ENCODE measurements at places on chromosomes 7 and 10. TPM values are rescaled to one million over a fixed set of nuclear protein-coding genes. Genes with fewer than 3 reads are reported as not detected.
A peak's percentile ranks its signal among the peaks of the same experiment; 100 is the strongest.

Gene MYL10
- not detected for polyA plus RNA-seq

Gene PCLO
- polyA plus RNA-seq: 10.8 TPM

Gene DRGX
- polyA plus RNA-seq: not detected

Gene ELAPOR2
- 8.9 TPM for polyA plus RNA-seq

Gene NFE2L3
- 23.8 TPM for polyA plus RNA-seq

Gene PPP1R3C
- 40.5 TPM for polyA plus RNA-seq

Gene RPS24
- 3,357 TPM for polyA plus RNA-seq

Gene TRIM74
- 1.9 TPM for polyA plus RNA-seq

Gene ADCY1
- polyA plus RNA-seq: 3.6 TPM

Gene DPP6
- polyA plus RNA-seq: 48.4 TPM

Gene NXPH1
- polyA plus RNA-seq: 0.21 TPM

GRCh38 chr7:149462101-149462520 lies 1.2 kb upstream of the ZNF777 start:
- DNase-seq: no peak

GRCh38 chr10:109996225-109996624 lies 11.6 kb upstream of the ADD3 start:
- no peak for DNase-seq

GRCh38 chr7:155670521-155670920 lies 26.1 kb downstream of the RBM33 start:
- DNase-seq: no peak

DNA sequence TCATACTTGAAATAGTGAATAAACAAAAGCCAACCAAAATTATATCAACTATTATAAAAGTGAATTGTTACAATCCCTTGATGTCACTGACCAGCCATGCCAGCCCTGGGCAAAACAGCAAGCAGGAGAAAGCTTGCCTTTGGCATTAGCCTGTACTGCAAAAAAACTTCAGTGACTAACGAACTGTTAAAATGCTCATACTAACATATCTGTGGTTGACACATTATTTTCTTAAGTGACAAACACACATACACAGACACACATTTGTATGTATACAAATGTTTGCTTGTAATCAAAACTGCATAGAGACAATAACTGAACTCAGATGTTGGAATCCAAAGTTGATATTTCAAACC lies 29.5 kb downstream of the CHCHD3 start:
- DNase-seq: no peak

DNA sequence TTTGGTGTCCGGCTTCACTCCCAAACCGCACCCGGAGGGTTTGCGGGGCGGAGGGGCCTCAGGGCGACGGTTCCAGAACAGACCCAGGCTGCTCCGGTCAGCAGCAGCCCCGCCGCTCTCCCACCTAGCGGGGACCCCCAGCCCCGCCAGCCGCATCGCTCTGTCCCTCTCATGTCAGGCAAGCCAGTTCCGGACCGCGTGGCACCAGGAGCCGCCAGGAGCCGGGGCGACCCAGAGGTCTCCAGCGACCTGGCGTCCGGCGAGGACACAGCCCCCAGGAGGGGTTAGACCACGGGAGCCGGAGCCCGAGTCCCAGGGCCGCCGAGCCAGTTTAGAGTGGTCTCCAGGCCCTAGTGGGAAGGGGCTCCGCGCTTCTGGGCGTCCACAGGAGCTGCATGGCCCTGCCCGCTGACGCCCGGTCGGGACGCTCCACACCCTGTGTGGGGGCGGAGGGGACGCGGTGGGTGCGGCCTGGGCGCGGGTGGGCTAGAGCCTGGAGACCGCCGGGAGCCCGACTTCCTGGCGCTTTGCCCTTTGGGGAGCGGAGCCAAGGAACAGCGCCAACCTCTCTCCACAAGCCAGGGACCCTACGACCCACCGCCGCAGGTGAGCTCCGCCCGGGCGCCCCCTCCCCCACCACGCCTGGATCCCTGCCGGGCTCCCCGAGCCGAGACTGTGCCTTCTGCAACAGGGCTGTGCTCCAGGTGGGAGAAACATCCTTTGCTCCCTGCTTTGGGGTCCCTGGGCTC lies 43.4 kb downstream of the ZNF117 start:
- DNase-seq: no peak

GRCh38 chr10:110794808-110795207 lies 76.9 kb upstream of the PDCD4 start:
- DNase-seq: no peak

- no peak for DNase-seq
Observed at GRCh38 chr10:54667136-54667535, 133.9 kb downstream of the PCDH15 start.

- no peak for DNase-seq
Observed at GRCh38 chr10:60135020-60135419, 228.7 kb upstream of the CCDC6 start.

- DNase-seq: no peak
Observed at GRCh38 chr10:78473006-78473405, 439.3 kb downstream of the RPS24 start.

DNA sequence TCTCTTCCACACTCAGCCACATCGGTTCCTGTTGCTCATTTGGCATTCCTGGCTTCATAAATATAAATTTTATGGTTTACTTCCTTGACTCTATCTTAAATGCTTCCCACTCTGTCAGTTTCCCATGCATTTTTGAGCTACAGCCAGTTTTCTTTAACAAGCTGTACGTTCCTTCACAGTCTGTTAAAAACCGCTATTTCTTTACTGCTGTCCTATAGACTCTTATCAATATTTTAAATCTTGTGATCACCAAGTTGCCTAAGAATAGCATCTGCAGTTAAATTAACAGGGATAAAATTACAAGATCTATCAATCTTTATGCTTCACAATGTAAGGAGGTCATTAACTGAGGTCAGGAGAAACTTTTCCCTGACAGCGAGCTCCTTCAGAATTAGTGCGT lies 103.1 kb upstream of the RHOBTB1 start:
- peak; percentile 47 for DNase-seq

DNA sequence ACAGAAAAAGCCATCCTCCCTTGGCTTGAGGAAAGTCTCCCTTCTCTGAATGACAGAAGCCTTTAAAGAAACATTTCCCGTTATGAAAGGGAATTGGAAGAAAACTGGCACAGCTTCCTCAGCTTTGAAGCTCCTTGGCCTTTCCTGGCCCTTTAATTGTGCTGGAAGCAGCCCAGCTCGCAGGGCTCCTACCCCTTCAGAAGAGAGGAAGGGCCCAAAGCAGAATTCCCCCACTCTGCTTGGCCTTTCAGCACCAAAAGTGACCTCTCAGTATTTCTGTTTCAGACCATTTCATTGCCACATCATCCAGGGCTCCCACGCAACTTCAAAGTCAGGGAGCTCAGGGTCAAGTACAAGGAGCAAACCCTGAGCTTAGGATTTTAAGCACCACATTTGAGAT lies 4.2 kb downstream of the AFAP1L2 start:
- no peak for DNase-seq

GRCh38 chr10:46222364-46222935 lies 64.3 kb upstream of the ANTXRL start:
- no peak for DNase-seq

GRCh38 chr7:121371367-121371766 lies 24.7 kb downstream of the FAM3C start:
- no peak for DNase-seq

GRCh38 chr7:157320608-157320980 lies 16.2 kb upstream of the DNAJB6 start:
- DNase-seq: no peak

DNA sequence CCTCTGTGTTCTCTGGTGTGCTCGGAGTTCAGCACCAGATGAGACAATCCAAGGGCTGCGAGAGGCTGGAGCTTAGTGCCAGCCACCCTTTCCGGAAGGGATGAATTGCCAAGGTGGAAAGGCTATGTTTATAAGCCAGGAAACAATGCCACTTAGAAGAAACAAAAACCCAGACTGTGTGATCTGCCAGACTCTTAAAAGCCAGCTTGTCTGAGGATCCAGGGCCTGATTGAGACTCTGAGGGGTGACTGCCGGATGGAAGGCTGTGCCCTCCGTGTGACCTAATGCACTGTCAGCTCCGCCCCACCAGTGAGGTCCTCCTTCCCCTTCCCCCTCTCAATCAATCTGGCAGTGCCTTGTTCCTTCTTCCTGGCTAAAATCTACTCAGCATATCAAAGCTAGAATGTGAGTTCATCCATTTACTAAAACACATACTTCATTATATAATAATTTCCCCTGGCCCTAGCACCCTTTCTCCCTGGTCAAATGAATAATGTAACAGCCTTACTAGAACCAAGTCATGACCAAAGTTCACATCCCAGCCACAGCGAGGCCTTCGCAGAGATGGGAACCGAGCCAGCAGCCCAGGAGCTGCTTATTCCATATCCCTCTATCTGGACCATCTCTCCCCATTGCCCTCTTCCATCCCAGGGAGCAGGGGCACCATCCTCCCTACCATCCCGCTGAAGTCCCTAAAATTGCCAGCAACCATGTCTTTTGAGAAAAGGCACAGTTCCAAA lies 25.5 kb downstream of the FAM107B start:
- DNase-seq: no peak

- DNase-seq: no peak
Observed at GRCh38 chr10:75736889-75737579, 305.6 kb downstream of the LRMDA start.

DNA sequence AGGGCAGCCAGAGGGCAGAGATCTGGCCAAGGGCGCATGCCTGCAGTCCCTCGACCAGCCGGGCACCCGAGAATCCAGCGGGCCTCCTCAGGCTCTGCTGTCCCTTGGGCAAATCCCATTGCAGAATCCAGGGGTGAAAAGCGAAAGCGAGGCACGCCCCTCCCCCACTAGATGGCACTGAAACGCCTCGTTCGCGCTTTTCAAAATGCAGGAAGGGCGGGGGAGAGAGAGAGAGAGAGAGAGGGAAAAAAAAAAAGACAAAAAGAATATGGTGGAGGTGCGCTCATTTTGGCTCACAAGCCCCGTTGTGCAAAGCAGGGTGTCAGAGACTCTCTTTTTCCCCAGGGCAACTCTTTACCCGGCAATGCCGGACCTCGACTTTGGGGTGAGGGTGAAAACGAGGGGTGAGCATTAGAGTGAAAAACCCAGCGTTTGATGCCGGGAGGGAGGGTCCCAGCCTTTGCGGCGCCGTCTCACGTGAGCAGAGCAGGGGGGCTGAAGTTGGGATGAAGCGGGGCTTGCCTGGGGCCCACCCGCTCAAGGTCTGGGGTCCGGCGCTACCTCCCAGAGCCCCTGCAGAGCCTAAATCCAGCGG lies 2.5 kb upstream of the TMEM178B start:
- no peak for DNase-seq

DNA sequence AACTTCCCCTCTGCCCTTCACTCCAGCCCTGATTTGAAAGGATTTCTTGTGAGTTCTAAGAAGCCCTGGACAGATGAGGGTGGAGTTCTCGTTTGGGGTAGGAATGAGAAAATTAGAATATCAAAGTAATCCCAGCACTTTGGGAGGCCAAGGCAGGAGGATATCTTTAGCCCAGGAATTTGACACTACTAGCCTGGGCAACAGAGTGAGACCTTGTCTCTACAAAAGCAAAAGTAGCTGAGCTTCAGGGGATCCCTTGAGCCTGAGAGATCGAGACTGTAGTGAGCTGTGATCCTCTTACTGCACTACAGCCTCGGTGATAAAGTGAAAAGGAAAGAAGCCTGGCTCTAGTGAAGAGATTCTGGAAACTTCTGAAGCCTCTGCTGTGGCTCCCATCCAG lies 76.2 kb downstream of the TET1 start:
- no peak for DNase-seq
